ENCODE measurements at places on chromosomes 6 and 20.

DNA sequence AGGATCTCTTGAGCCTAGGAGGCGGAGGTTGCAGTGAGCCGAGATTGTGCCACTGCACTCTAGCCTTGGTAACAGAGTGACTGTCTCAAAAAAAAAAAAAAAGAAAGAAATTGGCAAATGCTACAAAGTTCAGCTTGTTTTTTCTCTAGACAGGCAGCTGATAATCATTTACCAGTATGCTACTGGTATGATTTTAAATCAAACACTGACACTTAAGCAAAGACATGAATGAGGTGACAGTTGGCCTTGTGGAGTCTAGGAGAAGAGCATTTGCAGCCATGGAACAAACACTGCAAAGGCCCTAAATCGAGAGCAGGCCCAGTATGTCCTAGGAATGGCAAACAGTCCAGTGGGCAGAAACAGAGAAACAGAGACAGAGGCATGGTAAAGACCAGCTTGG is 99.7 kb upstream of the CEP85L start:
- DNase-seq: no peak

GRCh38 chr20:25360631-25361286 is 29.9 kb downstream of the ABHD12 start:
- no peak for DNase-seq

- no peak for DNase-seq
Observed at GRCh38 chr20:8187740-8188139, 55.7 kb downstream of the PLCB1 start.

- no peak for DNase-seq
Observed at GRCh38 chr6:10534419-10534762, 13.2 kb downstream of the GCNT2 start.

DNA sequence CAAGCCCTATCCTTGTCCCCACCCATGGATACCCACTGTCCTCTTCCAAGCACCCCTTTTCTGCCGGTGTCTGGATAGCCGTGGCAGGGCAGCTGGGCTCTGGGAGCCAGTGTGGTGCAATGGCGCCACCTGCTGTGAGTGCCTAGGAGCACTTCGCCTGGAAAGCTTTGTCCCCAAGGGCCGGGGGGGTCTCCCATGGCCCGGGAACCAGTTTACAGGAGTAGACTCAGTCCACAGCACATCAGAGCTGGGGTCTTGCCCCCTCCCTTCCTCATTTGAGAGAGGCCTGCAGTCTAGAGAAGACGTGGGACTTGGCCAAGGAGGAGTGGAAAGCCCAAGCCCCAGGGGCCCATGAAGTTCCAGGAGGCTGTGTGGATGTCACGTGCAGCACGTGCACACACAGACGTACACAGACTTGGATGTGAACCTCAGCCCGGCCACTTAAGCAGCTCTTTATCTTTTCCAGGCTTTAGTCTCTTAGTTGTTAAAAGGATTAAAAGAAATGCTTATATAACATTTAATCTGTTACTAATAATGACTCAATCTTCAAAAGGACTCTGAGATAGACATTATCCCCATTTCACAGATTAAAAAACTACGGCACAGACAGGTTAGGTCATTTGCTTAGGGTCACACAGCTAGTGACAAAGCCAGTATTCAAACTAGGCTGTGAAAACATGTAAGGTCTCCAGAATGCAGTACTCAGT is 40.9 kb upstream of the CDH22 start:
- no peak for DNase-seq

GRCh38 chr6:17940151-17940792 is 47.2 kb downstream of the KIF13A start:
- DNase-seq: no peak

DNA sequence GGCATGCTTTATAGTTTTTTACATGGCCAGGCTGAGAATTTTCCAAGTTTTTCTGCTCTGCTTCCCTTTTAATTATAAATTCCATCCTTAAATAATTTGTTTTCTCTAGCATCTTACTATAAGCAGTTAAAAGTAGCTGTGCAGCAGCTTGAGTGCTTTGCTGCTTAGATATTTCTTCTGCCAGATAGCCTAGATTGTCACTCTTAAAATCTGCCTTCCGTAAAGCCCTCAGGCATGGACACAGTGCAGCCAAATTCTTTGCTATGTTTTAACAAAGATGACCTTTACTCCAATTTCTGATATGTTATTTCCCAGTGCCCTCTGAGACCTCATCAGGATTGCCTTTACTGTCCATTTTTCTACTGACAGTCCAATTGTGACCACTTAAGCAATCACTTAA is 92.6 kb upstream of the SGK1 start:
- no peak for DNase-seq

DNA sequence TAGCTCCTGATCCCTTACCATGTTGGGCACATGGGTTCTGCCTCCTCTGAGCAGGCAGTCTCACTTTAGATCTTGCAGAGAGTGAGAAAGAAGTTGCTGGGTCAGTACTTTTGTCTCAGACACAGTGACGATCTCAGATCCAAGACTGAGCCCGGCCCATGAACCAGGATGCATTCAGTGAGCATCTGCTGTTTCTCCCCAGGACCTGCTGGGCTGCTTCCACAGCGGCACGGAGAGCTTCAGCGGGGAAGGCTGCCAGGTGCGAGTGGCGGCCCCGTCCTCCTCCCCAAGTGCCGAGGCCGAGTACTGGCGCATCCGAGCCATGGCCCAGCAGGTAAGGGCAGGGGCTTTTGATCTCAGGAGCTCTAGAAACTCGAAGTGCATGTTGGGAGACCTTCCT is 53.9 kb upstream of the SMIM28 start:
- no peak for DNase-seq

GRCh38 chr6:17928514-17929430 is 58.7 kb downstream of the KIF13A start:
- no peak for DNase-seq

DNA sequence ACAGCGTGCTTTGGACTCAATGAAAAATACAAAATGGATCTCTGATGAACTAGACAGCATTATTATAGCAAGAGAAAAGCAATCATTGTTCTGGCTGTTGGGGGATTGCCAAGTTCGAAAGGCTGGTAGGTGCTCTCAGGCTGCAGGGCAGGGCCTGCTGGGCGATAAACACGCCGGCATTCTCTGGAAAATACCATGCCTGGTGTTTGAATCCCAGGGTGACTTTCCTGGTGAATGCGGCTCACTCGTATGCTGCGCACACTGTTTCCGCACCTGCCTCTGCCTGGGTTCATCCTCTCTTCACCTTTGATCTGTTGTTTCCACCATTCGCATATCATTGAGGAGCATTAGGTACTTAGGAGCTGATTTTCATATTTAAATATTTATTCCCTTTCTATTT is 37.4 kb downstream of the GCNT2 start:
- no peak for DNase-seq

- DNase-seq: no peak
Observed at GRCh38 chr6:118501765-118502164, 46.3 kb upstream of the PLN start.

DNA sequence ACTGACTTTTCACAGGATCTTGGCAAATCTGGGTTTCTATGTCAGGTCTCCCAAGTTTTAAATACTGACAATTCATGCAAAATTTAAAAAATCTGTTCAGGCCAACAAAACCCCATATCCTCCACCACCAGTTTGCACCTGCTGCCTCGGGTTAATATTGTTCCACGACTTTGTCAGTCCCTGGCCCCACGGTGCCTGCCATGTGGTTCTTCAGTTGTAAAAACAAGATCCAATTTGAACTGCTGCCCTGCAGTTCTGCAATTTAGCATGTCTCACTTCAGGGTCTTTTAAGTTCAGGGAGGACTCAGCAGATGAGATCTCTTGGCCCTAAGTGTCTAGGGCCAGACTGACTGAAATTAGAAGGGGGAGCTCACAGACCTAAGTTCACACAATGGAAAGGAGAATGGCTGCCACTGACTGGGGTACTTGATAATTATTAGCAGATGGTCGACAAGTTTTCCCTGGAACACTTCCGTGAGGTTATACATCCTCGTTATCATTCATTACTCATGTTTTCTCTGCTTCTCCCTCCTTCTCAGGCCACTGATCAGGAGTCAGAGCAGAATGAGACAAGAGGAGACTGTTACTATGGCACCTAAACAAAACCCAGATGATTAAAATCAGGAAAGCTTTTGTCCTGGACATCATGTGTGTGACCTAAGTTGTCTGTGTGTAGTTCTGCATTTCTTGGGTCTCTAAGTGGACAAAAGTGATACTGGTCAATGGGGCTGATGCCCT is 223.6 kb downstream of the KIF16B start:
- DNase-seq: no peak

DNA sequence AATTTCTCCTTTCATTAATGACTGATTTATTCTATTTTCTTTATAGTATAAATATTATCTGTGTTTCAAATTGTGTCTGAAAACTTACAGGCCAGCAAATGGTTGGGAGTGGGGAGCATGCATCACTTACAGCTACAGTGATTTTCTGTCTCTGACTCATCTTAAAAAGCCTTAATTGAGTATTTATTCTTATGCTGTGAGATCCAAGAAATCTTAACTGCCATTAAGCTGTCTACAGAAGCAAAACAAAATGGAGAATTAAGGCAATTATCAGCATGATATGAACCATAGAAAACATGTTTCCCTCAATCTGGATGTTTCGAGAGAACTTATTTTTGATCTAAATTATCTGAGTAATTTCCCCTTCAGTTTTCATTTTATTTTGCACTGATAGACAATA is 831.2 kb downstream of the KIF16B start:
- no peak for DNase-seq

DNA sequence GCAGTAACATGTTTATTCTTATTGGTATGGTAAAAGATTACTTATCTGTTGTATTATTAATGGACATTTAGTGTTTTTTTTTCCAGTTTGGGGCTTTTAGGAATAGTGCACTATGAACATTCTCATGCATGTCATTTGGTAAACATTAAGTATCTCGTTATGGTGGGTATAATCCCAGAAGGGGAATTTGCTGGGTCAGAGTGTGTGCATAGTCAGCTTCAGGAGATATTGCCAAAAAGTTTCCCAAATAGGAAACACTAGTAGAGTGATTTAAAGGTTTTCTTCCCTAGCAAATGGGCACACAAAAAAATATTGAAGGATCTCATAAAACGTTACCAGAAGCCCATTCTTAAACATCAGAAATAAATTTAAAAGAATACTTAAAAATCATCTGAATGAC is 25.2 kb upstream of the NHSL1 start:
- no peak for DNase-seq

DNA sequence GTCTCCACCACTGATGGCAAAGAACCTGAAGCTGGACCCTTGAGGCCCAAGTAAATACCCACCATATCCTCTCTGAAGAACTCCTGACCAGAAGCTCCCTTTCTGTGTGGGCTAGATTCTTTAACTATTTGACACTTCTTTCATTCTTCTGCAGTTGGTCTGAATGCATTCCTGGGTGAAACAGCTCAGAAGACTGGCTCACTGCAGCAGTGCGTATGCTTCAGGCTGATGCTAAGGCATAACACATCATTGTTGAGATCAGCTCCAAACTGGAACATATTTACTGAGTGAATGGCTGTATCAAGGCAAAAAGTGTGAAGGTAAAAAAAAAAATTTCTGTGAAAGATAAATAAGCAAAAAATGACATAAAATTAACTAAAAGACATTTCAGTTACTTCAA is 19.7 kb downstream of the ZSCAN23 start:
- no peak for DNase-seq

GRCh38 chr20:43579861-43580793 is 10.6 kb upstream of the IFT52 start:
- DNase-seq: no peak

DNA sequence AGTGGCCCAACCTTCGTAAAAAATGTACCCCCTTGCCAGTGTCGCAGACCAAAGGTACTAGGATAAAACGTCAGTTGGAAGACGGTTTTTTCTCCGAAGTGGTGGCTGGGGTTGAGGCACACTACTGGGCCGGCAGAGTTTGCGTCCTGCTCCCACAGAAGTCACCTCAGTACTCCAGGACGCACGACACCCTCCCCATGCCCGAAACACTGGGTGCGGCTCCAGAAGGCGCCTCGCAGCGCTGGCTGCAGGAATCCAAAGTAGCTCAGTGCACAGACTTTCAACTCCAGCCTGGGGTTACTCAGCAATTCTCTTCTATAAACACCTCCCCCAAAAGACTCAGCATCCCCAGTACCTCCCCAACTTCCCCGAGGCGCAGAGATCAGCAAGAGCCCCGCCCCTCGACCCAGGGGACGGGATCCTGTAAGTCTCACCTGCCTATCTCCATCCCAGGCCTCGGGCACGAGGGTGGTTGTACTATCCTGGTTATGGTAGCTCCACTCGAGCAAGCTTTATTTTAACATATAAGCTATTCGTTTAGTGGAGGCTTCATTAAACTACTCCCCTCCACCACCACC is 88.2 kb downstream of the ZFP64 start:
- no peak for DNase-seq

DNA sequence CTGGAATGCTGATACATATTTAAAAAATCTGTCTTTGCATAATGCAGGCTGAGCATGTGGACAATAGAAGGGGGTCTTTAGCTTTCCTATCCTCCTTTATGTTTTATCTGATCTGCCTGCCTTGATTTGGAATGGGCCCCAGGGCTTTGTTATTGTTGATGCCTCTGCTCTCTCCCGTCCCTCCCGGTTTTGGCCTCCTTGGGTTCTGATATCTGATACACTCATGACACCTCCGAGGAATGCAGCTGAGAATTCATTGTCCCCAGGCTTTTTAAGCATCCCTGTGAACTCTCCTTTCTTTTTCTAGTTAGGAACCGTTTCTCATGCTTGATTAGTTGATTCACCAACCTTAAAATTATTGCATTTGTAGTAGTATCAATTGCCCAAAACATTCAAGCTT is 185.5 kb upstream of the RALGAPA2 start:
- DNase-seq: no peak

DNA sequence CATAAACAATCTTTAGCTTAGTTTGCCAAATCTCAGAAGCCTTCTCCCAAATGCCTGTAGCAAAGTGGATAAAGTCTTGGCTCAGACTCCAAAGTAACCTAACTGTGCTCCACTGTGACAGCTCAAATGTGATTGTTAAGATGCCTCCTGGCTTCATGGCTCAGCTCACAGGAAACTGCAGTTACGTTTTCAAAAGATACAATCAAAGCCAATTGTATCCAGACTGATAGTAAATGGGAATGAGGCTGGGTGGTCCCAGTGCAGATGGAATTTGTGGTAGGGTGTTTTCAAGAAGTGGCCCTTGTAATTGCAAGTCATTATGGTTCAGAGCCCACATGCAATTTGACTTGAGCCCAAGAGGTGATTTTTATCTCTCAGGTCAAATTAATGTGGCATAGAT is 151.2 kb upstream of the TAB2 start:
- DNase-seq: no peak

DNA sequence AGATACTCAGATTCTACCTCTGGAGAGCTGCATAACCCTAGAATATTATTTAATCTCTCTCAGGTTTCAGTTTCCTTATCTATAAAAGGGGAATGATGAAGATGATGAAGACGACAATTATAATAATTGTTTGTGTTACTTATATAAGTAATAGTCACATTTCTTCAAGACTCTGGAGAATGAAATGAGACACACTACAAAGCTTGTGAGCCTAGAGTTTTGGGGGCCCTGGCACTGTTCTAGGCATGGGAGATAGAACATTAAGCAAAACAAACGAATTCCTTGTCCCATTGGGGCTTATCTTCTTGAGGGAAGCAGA is 5.4 kb upstream of the ZNF217 start:
- no peak for DNase-seq

- no peak for DNase-seq
Observed at GRCh38 chr20:10217721-10218410, 764 bp upstream of the SNAP25 start.

GRCh38 chr20:4227085-4227821 is 211.9 kb upstream of the RNF24 start:
- DNase-seq: no peak

GRCh38 chr6:71529769-71530168 is 241.2 kb downstream of the OGFRL1 start:
- DNase-seq: no peak

Measured in stimulated activated CD4-positive, alpha-beta T cell treated with anti-CD3 and anti-CD28 coated beads, Interleukin-1b, Interleukin-23, amount 100 ng/mL, for 1 hour (primary cell).